D341Med (cell line): ENCODE measurements at places on chromosomes 12 and 14.

GRCh38 chr12:66627988-66628317 is 50.9 kb downstream of the GRIP1 start:
- DNase-seq: no peak

- no peak for DNase-seq
These were observed 3.2 kb upstream of the TUBA1C start for GRCh38 chr12:49261721-49262120.

DNA sequence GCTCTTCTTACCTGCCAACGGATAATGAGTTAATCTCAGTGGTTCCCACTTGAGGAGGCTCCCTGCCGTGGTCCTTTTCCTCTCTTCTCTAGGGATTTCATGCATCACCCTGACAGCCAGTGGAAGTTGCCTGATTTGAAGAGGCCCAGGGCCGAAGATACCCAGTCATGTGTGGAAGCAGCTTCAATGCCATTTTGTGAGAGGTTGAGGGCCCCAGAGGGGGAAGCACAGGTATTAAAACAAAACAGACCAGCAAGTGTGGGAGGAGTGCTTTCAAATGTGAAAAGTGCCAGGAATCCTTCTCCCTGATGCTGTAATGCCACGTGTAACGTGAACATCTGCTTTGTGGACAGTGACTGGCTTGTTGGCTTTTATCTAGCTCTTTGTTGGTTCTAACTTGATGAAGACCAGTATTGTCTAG is 1.5 kb downstream of the TCP11L2 start:
- no peak for DNase-seq

- no peak for DNase-seq
These were observed 87.1 kb upstream of the ATF7IP start for GRCh38 chr12:14278294-14278953.

DNA sequence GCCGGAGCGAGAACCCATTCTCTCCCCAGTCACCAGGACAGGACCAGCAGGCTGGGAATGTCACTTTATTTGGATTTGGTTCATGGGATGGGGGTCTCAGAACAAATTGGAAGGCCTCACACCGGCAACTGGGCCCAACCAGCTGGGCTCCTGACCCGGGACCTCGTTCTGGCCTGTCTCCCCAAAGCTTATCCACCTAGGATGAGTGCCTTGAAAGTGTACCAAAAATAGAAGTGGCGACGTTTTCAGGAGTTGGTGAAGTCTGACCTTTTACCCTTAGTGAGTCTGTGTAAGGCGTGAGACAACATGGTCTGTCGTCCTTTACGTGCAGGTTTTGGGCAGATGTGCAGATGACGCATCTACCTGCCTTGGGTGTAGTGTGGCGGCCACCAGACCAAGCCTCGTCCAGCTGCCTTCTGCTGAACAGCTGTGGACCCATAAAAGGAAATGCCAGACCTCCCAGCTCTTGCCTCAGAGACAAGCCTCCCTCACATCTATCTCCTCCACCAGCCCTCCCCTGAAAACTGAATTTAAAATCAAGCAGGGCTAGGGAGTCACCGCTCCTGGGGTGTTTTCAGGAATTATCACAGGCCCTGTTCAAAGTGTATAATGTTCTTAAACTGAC is 36.6 kb upstream of the CLMN start:
- no peak for DNase-seq

DNA sequence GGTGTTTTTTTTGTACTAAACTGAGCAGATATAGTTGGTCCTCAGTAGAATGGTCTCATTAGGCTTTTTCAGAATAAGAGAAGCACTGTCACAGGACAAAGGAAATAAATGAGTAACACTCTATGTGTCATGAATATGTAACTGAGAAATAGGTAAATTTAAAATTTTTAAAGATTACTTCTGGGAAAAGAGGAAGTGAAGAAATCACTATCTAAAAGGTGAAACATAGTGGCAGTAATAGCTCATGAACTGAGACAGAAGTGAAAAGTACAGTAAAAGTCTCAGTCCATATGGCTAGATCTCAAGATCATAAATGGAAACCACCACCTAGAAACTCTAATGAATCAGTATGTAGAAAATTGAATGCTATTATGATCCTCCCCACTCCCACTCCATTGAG is 89.3 kb upstream of the TTC7B start:
- no peak for DNase-seq

- no peak for DNase-seq
These were observed 30.8 kb downstream of the COA8 start for GRCh38 chr14:103593577-103593976.

DNA sequence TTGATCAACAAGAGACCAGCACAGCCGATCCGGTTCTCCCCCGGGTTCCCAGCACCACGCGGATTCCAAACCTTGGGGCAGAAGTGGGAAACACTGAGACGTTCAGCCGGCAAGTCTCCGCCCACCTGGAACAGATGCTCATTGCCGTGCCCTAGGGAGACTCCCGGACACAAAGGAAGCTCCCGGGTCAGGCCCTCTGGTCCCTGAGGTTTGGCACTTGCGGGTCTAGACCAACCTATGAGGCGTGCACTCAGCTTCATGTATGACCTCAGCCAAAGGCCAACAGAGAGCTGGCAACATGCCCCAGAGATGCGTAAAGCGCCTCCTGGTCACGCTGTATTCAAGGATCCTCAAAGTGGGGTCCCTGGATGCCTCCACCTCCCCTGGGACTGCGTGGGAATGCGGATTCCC is 2.5 kb downstream of the RIMBP2 start:
- DNase-seq: no peak

GRCh38 chr12:94150240-94151121 is 2.1 kb downstream of the PLXNC1 start:
- DNase-seq: peak; percentile 48

- DNase-seq: no peak
These were observed 56.5 kb upstream of the CDKL1 start for GRCh38 chr14:50452979-50453705.

DNA sequence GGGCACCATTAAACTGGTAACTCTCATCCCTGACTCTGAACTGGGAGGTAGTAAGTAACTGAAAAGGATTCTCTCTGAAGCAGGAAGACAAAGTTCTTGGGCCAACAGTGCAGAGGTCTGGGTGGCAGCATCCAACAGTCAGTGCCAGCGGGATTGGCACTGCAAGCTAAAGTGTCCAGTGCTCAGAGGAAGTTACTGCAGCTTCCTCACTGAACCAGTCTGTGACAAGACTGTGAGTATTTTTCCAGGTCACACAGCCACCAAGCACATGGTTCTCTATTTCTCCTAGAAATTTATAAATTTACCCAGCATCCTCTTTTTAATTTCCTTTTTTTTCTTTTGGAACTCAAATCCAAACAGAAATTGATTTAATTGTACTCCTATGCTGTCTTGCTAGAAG is 81.6 kb upstream of the FAR2 start:
- DNase-seq: no peak

GRCh38 chr12:1834186-1834925 is 14.0 kb downstream of the LRTM2 start:
- DNase-seq: no peak

DNA sequence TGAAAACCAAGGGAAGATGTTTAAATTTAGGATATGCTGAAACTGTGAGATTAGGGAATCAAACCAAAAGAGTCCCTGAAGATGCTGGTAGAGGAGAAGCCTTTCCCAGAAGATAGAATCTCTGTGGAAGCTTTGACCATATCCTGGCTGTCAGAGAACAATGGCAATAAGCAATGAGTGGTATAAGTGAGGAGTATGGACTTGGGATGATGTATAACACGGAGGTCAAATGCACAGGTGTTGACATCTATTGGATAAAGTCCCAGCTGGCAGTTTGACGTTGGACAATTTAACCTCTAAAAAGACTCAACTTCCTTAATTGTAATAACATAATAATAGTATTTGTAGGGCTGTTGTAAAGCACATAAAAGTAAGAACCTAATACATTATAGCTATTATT is 30.1 kb upstream of the CLEC14A start:
- no peak for DNase-seq

DNA sequence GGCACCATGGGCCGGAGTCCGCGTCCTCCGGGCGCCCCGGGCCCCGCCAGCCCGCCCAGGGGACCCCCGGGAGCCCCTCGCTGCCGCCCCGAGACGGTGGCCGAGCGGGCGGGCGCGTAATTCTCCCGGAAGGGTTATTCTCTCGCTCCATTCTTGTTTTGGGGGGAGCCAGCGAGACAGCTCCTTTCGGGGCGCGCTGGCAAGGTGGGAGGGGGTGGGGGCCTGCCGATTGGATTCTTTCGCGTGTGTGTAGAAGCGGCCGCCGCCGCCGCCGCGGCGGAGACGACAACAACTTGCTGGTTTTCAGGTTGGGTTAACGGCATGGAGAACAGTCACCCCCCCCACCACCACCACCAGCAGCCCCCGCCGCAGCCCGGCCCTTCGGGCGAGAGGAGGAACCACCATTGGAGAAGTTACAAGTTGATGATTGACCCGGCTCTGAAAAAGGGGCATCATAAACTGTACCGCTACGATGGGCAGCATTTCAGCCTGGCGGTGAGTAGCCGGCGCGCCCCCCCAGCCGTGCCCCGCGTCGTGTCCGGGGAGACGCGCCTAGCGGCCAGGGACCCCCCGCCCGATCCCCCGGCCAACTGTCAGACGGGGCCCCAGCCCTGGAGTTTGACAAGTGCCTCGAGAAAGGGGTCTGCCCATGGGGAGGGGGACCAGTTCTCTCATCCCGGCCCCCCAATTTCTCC is 755 bp downstream of the SETD1B start:
- peak; percentile 48 for DNase-seq

- DNase-seq: no peak
These were observed 23.0 kb upstream of the SERPINA4 start for GRCh38 chr14:94538070-94538740.

- no peak for DNase-seq
These were observed 142.3 kb upstream of the CPNE8 start for GRCh38 chr12:39047539-39048262.

DNA sequence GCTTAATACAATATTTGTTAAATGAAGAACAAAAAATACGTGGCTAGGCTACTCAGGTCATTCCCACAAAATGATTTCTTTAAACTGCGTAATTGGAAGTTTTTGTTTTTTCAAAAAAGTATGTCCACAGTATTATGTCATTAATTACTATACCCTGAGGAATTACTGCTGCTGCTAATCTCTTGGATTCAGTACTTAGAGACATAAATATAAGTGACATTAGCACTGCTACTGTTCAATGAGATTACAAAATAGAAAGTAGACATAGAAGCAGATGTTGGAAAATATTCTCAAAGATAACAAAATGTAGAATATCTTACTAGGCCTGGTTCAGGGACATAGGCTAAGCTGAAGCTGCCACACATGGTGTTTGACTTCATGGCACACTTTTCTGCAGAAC is 36.3 kb downstream of the HMGA2 start:
- DNase-seq: no peak

GRCh38 chr12:116559162-116559935 is at the start of gene MAP1LC3B2:
TSS of gene MAP1LC3B2 (plus strand) at chr12:116559381. CDS start at chr12:116575943, 16,562 bp downstream.
- no peak for DNase-seq

DNA sequence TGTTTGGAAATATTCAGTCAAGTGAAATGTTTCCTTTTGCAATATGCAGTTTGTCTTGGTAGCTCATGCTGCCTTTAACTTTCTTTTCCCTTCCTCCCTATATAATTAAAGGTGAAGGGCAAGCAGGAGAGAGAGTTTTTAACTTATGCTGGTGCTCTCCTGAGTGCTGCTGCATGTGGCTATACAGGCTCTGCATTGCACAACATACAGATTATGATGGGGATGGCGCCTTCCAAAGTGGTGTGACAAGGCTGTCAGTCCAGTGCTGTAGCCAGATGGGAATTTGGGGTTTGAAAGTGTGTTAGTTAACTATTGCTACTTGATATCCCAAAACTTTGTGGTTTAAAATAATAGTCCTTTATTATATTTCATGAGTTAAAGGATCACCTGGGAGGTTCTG is 199.0 kb downstream of the ATP23 start:
- DNase-seq: no peak

DNA sequence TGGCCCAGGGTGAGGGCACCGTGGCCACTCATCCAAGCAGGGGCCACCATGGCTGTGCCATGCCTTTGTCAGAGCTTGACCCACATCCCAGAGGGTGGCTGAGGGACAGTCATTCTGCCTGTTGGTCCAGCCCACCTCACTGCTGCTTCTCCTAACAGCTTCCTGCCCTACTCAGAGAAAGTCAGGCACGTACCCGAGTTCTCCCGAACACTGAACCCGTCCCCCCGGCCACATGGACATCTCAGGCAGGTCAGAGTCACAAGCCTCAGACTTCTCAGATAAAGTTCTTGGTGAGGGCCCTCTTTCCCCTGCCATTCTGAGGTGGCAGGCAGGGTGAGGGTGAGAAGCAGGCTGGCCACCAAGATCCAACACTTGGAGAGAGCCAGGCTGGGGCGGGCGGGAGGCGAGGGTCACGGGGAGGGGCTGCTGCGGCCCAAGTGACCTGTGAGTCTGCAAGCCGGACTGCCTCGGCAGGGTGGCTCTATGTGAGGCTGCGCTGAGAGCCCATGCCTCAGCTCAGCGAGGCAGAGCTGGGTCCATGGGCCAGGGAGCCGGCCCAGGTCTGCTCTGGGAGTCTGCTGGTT is 317.8 kb downstream of the TMEM121 start:
- DNase-seq: peak; percentile 5

DNA sequence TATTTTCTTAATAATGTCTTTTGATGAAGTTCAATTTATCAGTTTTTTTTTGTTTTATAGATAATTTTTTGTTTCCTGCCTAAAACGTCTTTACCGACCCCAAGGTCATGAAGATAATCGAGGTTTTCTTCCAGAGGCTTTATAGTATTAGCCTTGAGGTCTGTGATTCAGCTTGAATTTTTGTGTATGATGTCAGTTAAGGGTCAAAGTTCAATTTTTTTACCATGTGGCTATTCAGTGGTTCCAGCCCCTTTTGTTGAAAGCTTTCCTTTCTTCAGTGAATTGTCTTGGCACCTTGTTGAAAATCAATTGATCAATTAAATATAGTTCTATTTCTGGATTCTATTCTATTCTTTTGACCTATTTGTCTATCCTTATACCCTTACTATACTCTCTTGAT is 3.2 kb upstream of the MGST1 start:
- DNase-seq: no peak

- no peak for DNase-seq
These were observed 32.8 kb upstream of the CLMN start for GRCh38 chr14:95352481-95352880.

- no peak for DNase-seq
These were observed 1220.5 kb upstream of the TMEM132C start for GRCh38 chr12:127046467-127046866.

DNA sequence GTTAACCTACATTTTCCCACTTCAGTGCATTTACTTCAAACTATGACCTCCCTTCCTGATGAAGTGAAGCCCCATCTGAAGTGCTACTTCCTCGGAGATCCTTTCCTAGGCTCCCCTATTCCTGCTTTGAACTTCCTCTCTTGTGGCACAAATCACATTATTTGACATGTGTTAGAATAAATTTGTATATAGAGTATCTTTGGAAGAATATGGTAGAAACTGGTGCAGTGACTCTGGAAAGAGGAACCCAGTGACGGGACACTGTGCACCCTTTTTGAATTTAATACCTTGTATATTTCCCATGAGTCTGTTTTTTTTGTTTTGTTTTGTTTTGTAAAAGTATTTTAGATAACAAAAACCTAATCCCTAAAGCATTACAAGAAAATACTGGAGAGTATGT is 66.4 kb upstream of the SRSF5 start:
- DNase-seq: no peak

GRCh38 chr12:80356097-80356496 is 87.9 kb upstream of the PTPRQ start:
- no peak for DNase-seq
